Spleen (tissue), 13 donors: ENCODE measurements at places on chromosomes 1 and 21. TPM values are rescaled to one million over a fixed set of nuclear protein-coding genes. Genes with fewer than 3 reads are reported as not detected.

- no peak for DNase-seq
- H3K36me3 ChIP-seq = no peaks in the 10 kb centered on the region
- no peaks in the 10 kb centered on the region for H3K27me3 ChIP-seq
- H3K4me3 ChIP-seq = no peak overlapping the region
- no peak overlapping the region for H3K27ac ChIP-seq
These were observed 207.5 kb upstream of the NEGR1 start for GRCh38 chr1:72489801-72490200.

GRCh38 chr1:182061594-182061993 is at the start of gene ZNF648:
Gene ZNF648, minus strand, starts transcription at chr1:182061712. Its CDS starts 3,702 bp downstream, at chr1:182058010.
- no peaks in the 10 kb centered on the region for H3K36me3 ChIP-seq
- H3K4me1 ChIP-seq = no peaks in the 10 kb centered on the region
- no peak within 1 kb of the TSS for H3K27ac ChIP-seq
- H3K4me3 ChIP-seq = no peak within 1 kb of the TSS

- DNase-seq = no peak
- no peaks in the 10 kb centered on the region for H3K36me3 ChIP-seq
- no peak overlapping the region for H3K27ac ChIP-seq
- H3K4me3 ChIP-seq = no peak overlapping the region
- H3K4me1 ChIP-seq = peaks cover 17% of the 10 kb centered on the region
These were observed 23.5 kb upstream of the SARS1 start for GRCh38 chr1:109190189-109190588.

The ELAPOR1 gene
- 7.2 TPM for total RNA-seq

DNA sequence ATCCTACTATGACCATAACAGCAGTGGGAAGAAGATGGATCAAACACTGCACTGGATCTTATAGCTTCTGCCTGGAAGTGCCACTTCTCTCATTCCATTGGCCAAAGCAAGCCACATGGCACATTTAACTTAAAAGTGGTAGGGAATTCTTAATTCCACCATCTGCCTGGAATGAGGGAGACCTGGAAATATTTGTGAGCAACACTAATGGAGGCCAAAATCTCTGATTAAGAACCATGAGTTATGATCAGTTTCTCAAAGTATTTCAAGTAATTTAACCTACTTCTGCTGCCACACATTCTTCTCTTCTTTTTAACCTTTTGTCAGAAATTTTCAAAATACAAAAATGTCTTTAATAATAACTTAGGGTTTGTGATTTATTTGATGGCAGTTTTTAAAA is 154.0 kb upstream of the C1orf87 start:
- no peak for DNase-seq
- no peaks in the 10 kb centered on the region for H3K27me3 ChIP-seq
- no peaks in the 10 kb centered on the region for H3K36me3 ChIP-seq
- H3K4me1 ChIP-seq = no peaks in the 10 kb centered on the region

DNA sequence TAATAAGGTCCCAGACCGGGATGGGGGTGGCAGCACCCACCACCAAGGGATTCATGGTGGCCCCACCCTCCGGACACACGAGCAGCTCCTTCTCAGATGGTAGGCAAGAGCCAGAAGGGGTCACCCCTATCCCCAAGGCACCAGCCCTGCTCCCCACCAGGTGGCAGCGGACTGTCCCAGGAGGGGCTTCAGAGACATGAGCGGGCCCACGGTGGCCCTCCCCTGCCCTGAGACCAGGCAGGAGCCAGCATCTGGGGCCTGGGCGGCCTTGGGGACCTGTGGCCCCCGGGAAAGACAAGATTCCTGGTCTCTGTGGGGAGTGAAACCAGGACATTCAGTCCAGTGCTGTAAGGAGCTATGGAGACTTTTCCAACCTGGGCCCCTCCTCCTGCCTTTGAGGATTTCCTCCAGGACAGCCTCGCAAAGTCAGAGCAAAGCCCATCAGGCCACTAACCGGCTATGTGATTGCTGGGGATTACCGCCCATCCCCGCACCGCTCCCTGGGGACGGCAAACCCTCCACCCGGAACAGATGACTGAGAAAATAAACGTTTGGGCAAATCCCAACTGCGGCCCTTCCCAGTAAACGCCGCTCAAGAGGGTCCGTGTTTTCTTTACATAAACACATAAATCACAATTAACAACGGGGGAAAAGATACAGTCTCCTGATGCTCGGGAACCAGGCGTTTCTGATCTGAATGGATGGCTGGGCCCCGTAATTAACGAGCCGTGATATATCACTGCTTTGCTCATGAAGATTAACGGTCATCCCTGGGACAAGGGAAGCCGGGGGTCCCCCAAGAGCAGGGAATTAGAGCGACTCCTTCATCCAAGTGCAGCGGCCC is 50.9 kb upstream of the ARHGEF16 start:
- H3K27ac ChIP-seq = no peak overlapping the region
- no peak overlapping the region for H3K4me3 ChIP-seq
- peaks cover 8% of the 10 kb centered on the region for H3K4me1 ChIP-seq
- no peak for DNase-seq
- H3K36me3 ChIP-seq = no peaks in the 10 kb centered on the region

- peak overlapping the region; percentile 80 for H3K4me3 ChIP-seq
- H3K27me3 ChIP-seq = no peaks in the 10 kb centered on the region
- peaks cover 24% of the 10 kb centered on the region for H3K36me3 ChIP-seq
- no peak for DNase-seq
- peak overlapping the region; percentile 89 for H3K27ac ChIP-seq
- H3K4me1 ChIP-seq = peaks cover 6% of the 10 kb centered on the region
These were observed 1.1 kb downstream of the C1orf56 start for GRCh38 chr1:151048645-151049032.

The CELA3A gene
- total RNA-seq = not detected

The FLG2 gene
- not detected for total RNA-seq

GRCh38 chr1:47515164-47515789 is 77.4 kb downstream of the FOXD2 start:
- no peaks in the 10 kb centered on the region for H3K4me1 ChIP-seq
- H3K4me3 ChIP-seq = no peak overlapping the region
- no peak overlapping the region for H3K27ac ChIP-seq
- H3K27me3 ChIP-seq = peaks cover 14% of the 10 kb centered on the region
- no peaks in the 10 kb centered on the region for H3K36me3 ChIP-seq

The DYRK1A gene
- total RNA-seq = 101 TPM

The RNF186 gene
- not detected for total RNA-seq

- peak; percentile 35 for DNase-seq
- no peaks in the 10 kb centered on the region for H3K36me3 ChIP-seq
- H3K27ac ChIP-seq = no peak overlapping the region
- no peaks in the 10 kb centered on the region for H3K4me1 ChIP-seq
- no peaks in the 10 kb centered on the region for H3K27me3 ChIP-seq
- no peak overlapping the region for H3K4me3 ChIP-seq
These were observed 49.3 kb upstream of the GRIK3 start for GRCh38 chr1:37083603-37084002.

- H3K36me3 ChIP-seq = peaks cover 36% of the 10 kb centered on the region
- no peaks in the 10 kb centered on the region for H3K27me3 ChIP-seq
- H3K4me1 ChIP-seq = peaks cover 24% of the 10 kb centered on the region
- DNase-seq = no peak
- H3K27ac ChIP-seq = peak overlapping the region; percentile 27
These were observed 179.4 kb upstream of the SGIP1 start for GRCh38 chr1:66354311-66355201.
